Stimulated activated CD8-positive, alpha-beta memory T cell treated with anti-CD3 and anti-CD28 coated beads, Interleukin-4, amount 100 ng/mL, for 1 hour (primary cell): ENCODE measurements at places on chromosomes 13 and 19.

- DNase-seq, result no peak
Measured at GRCh38 chr19:27966390-27966816, 1246.5 kb downstream of the UQCRFS1 start.

- peak; percentile 11 for DNase-seq
Measured at GRCh38 chr13:40613192-40613818, 53.1 kb downstream of the FOXO1 start.

DNA sequence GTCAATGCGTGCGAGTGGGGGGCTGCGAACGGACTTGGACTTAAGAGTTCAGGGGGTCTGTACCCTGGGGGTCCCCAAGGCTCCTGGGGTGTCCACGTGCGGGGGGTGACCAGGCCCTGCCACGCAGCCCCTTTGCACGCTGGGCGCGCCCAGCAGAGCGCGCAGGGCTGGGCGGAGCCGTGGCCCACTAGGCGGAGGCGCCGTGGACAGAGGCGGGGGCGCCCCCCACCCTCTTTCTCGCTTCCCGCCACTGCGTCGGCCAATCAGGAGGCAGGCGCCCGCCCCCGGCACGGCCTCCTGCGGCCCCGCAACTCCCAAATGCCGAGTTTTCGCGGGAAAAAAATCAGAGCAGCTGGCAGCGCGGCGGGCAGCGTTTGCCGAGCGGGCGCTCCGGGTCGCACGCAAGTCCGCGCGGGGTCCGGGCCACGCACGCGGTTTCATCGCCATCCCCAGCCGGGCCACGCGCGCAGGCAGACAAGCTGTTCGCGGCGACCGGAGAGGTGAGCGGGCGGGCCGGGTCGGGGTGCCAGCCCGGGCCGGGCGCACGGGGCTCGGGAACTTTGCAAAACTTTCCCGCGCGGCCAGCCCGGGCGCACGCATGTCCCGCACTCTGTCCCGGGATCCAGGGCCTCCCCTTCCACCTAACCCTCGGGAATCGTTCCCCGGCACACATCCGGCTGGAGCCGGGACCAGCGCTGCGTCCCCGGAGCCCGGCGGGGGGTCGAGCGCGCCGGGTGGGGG lies at the start of gene UHRF1:
Gene UHRF1, plus strand, starts transcription at position 346 of the 741 bp plus-strand sequence. CDS start 1,385 bp downstream, outside the sequence.
- no peak for DNase-seq

GRCh38 chr13:87661471-87661870 lies 9.7 kb upstream of the SLITRK5 start:
- DNase-seq, result no peak

DNA sequence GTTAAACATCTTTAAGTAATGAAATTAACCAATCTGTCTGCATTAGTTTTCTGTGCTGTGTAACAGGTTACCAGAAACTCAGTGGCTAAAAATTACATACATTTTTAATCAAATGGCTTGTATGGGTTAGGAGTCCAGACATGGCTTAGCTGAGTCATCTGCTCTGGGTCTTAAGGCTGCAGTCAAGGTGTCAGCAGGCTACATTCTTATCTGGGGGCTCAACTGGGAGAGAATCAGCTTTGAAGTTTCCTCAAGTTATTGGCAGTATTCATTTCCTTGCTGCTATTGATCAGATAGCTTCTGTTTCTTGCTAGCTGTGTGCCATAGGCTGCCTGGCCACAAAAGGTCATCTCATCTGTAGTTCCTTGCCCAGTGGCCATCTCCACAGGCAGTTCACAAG lies 1163.0 kb downstream of the DIAPH3 start:
- DNase-seq, result no peak

DNA sequence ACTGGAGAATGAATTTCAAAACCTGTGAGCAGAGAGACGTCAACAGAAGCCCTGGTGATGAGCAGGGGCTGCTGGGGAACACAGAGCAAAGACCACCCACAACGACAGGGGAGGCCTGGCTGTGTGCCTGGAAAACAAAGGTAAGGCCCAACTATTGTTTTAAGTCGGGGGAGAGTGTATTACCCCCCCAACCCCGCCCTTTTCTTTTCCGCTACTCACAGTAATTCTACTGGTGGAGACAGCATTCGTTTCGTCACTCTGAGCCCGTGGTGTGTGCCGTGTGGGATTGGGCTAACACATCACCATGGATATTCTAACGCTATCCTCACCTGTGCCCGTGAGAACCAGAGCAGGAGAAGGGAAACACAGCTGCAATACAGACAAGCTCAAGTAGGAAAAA lies 18.6 kb upstream of the ADPRHL1 start:
- no peak for DNase-seq

DNA sequence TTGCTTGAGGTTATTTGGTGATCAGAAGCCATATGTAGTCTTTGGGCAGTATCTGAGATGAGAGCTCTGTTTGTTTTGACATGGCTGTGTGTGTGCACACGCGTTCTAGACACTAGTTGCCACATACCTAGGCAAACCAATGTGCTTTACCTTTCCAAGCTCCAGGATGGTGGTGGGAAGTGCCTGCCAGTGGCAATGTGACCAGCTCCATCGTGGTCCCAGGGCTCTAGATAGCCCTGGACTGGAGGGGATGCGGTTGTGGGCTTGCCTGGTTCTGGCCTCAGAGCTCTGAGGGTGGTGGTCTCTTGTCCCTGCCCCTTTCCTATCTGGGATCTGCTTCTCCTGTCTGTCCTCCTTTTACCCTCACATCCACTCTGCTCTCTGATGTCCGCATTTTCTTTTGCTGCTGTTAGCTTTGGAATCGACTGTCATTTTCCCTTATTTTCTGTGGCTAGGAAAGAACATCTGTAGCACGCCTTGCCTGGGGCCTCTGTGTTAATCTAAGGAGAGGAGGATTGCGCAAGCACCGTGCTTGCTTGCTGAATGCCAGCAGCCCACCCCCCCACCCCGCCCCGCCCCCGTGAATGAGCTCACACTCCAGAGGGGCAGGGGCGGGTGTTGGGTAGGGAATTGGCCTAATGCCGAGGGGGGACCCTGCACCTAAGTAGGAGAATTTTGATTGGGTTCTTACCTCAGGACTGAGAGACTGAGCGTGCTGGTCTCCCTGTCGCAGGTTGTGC lies 89.5 kb downstream of the ARHGEF7 start:
- no peak for DNase-seq

DNA sequence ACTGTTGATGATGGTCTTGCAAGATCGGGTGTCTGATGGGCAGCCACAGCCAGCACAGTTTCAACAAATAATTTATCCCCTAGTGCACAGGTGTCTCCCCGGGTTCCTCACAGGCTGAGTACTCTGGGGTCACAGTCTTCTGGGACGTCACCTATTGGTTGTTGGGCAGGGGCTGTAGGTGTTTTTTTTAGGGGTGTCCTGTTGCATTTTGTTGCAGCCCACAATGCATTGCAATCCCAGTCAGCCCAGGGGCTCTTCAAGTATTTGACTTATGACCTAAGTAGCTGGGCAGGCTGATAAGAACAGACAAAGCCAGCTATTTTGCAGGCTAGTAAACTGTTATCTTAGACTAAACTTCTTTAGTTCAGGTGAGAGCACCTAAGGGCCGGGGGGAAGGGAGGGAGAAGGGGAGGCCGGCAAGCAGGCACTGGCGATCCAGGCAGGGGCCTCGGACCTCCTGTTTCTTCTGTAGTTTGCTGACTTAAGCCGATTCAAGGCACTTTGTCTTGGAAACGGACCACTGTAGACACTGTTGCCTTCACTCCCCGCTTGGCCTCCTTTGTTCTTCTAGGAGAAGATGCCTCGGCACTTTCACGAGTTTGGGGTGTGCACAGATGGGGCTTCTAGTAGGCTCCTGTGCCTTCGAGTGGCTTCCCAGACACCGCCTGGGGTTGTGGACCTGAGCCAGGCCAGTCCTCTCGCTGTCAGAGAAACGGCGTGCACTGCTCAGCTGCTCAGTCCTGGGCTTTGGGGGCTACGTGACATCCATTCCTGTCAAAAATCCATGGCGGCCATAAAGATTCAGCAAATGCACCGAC lies 33.9 kb upstream of the GRTP1 start:
- DNase-seq, result no peak

- no peak for DNase-seq
Measured at GRCh38 chr13:109740721-109741120, 45.7 kb downstream of the IRS2 start.

DNA sequence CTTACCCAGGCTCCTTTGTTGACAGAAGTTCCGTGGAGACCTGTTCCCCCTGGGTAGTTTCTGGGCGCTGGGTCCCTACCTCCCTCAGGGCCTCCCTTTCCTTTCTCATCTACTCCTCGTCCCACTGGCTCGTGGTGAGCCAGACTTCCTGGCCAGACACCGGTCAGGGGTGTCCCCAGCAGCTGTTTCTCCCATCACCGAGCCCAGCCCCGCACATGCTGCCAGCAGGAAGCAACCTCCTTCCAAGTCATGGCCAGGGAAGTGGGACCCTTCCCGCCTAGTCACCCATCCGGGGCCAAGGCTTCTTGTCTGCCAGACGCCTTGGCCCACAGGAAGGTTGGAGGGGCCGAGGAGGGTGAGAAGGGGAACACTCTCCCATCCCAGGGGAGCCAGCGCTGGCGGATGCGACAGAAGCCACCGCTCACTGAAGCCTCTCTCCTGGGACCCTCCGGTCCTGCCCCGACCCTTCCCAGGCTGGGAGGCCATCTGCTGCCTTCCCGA lies 5.7 kb downstream of the PAK4 start:
- no peak for DNase-seq

DNA sequence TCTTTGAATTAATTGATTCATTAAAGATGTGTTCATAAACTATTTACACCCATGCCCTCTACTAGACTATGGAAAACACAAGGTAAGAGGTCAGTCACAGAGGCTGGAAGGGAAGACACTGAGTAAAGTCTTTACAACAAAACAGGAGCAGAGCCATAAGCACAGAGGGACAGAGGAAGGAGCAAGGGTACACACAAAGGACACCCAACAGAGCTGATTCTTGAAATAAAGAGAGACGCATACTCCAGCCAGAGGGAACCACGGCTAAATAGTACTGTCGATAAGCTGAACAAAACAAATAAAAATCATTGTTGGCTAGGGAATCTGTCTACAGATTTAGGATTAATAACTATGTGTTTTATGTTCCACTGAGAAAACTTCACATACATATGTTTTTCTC lies 289.2 kb downstream of the EFNB2 start:
- no peak for DNase-seq

- no peak for DNase-seq
Measured at GRCh38 chr13:101989798-101990350, 412.0 kb downstream of the FGF14 start.

GRCh38 chr19:7743425-7743841 lies 3.9 kb downstream of the CD209 start:
- no peak for DNase-seq

- DNase-seq, result no peak
Measured at GRCh38 chr13:46858776-46859175, 38.1 kb downstream of the HTR2A start.

DNA sequence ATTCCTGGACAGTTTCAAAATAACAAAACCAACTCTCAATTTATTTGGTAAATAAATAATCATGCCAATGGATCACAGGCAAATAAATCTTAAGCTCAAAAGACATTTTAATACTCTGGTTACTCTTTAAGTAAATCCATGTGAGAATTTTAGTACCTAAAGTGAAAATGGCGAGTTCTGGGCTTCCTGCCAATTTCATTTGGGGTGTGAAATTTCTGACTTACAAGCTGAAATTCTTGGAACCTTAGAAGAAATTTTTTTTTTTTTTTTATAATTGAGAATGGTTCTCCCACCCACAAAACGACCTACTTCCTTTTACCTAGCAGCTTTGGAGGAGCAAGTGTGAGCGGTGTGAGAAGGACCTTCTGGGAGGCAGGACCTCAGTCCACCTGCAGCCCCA lies 354.5 kb upstream of the NBEA start:
- DNase-seq, result no peak

GRCh38 chr19:15220833-15221232 lies 11.4 kb downstream of the EPHX3 start:
- no peak for DNase-seq
